ENCODE measurements at places on chromosomes 4 and X.

GRCh38 chr4:59122626-59123025 is 2012.4 kb upstream of the IGFBP7 start:
- DNase-seq: no peak

DNA sequence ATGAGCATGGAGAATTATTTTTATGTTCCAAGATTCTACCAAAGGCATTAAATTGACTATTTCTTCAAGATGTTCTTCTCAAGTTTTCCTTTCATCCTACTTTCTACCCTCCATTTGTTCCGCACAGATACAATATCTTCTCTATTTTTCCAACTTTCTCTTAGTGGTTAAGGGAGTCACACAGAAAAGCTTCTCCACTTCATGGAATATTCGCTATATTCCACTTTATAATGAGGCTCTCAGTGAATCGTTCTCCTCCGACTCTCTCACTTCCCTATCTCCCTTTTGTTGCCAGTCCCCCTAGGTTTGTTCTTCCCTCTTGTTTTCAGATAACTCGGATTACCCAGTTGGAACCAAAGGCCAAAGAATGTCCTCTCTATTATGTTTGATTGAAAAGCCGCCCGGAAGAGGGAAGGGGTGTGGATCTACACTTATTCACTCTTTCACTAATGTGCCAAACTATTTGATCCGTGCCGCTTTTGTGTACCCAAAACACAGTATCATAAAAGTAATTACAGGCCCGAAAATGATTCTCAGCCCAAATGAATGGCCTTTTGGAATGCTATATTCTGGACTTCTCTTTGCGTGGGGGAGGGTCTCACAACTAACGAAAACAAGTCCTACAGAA is 1.2 kb downstream of the SH3D19 start:
- peak; percentile 90 for DNase-seq

DNA sequence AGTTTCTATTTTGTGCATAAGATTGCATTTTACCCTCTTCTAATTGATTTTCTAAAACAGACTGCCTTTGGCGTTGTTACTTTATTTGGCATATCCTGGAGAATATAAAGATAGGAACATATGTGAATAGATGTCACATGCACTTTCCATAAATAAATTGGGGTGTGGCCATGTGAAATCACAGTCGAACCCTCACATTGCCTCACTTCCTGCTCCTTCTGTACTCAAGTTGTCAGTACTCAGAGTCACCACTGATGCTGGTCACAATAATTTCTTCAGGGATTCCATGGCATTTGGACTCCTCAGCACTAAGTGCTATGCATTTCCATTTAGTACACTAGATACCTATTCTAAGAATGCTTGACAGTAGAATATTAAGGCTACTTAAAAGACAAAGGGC is 1.4 kb upstream of the EMCN start:
- no peak for DNase-seq

DNA sequence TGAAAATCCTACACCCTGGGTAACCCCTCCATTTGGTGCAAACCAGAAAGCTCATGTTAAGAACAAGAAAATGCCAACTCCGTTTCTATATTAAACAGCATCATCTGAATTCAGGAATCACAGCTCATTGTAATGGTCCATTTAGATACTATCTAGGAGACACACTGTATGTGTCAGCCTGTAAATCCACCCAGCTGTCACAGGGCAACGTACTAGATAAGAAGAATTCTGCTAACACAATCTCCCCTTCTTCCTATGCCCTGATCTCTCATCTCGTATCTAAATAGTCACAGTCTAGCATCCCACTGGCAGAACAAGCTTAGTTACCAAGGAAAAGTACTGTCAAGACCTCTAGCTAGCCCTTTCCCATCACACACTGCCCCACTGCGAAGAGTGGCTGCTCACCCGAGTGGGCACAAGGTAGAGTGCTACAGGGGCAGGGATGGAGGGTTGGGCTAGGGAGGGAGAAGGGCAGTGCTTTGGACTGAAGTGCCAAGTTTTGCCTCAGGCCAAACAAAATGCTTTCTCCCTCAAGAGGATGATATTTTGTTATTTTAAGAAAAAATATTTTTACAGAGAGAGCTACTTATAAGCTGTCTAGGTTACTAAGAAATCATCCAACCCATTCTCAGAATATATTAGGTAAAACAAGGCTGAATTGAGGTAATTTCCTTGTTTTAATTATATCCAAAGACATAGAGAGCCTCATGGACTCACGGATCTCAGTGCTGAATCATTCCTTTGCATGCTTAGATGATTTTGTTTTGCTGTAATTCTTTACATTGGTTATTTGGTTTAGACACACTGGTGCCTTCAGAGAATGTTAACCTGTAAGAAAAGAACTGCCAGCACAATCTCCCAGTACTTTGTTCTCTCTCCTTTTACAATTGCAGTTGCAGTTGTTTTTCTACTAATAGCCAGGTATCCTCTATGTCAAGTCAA is 196.6 kb downstream of the PRDM5 start:
- no peak for DNase-seq

GRCh38 chr4:28776004-28776403 is 1915.4 kb downstream of the STIM2 start:
- DNase-seq: no peak

DNA sequence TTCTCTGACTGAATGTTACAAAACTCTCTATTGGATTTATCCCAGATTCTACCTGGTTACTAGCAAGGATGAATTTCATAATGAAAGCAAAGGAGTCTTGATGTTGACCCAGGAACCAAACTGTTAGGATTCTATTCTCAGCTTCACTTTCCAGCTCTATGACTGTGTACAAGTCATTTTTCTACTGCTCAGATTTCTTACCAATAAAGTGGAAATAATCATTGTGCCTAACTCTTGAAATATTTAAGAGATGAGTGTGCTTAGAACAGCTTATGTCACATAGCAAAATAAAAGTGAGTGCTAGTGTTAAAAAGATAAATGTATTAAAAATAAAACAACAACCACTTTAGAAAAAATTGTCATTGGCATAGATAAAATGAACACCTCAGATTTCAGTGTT is 45.6 kb downstream of the EPHA5 start:
- no peak for DNase-seq

GRCh38 chrX:68433155-68433980 is at the start of gene OPHN1:
Gene OPHN1 (minus strand): TSS chrX:68433495. CDS start chrX:68433020, 475 bp downstream.
- DNase-seq: peak; percentile 80

All from mucosa of descending colon (tissue), 3 donors.